ENCODE measurements at places on chromosomes 13 and 19.

DNA sequence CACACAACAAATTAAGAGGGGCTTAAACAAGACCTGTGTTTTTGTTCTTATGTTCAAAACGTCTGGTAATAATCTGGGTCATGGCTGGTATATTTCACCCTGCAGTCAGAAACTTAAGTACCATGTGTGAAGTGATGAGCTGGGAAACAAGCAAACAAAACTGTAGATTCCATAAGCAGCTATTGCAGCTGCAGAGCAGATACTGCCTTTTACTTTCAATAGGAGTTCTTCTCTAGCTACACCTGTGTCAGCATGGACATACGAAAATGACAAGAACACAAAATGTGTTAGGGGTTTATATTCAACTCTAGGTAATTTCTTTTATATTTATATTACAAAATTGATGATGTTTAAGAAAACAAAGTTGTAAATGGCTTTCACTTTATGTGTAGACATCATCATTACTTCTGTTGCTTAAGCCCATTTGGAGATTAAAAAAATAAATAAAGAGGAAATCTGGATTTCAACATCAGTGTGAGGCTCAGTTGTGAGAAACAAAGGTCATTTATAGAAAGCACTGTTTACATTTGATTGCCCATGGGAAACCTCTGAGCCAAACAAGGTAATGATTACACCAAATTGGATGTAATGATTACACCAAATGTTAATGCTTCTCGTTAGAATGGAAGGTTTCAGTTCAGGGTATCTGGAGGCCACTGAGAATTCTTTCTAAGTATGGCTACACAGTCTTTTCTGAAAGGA, 451.0 kb upstream of the SLC10A2 start:
- DNase-seq = no peak

- no peak for DNase-seq
These were observed 60.2 kb upstream of the RFC3 start for GRCh38 chr13:33757713-33758112.

GRCh38 chr13:33494596-33495204, 209.1 kb upstream of the STARD13 start:
- DNase-seq = no peak

- no peak for DNase-seq
These were observed 2.9 kb downstream of the RCN3 start for GRCh38 chr19:49530708-49531107.

- DNase-seq = no peak
These were observed 51.0 kb upstream of the DOCK9 start for GRCh38 chr13:99028890-99029289.

GRCh38 chr19:34269968-34270621, 15.7 kb downstream of the GARRE1 start:
- no peak for DNase-seq

DNA sequence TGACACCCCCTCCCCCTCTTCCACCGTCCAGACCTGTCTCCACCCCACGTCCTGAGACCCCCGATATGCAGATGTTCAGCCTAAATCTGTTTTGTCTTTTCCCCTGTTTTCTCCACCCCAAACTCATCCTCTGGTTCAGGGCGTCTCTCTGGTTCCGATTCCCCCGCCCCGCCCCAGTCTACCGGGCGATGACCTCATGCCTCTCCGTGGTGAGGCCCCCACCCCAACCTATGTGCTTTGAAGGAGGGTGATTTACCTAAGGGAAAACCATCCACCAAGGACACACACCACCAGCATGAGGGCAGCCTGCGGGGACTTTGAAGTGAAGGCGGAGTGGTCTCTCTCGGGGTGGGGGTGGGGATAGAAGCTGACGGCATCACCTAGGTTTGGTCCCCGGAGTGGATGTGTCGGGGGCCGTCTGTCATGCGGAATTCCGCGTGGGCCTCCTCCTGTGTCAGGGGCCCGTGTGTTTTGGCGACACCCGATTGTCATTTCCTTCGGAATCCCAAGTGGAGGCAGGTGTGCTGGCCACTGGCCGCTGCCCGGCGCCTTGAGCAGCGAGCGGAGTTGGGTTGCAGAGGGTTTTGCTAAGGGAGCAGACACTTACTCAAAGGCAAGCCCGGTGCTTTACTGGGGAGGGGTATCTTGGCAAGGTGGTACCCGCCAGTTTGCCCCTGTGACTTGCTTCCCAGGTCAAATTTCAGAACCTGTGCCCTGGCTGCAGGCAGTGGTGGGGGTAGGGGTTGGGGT, 1.4 kb downstream of the FZR1 start:
- peak; percentile 57 for DNase-seq

All from liver (tissue), 10 donors.